NCI-H1105 treated with DMSO at 0.1 percent for 48 hours (cell line): ENCODE measurements at places on chromosomes 7 and 10.

GRCh38 chr7:141949911-141950310 is 3.1 kb upstream of the CLEC5A start:
- no peak for DNase-seq

DNA sequence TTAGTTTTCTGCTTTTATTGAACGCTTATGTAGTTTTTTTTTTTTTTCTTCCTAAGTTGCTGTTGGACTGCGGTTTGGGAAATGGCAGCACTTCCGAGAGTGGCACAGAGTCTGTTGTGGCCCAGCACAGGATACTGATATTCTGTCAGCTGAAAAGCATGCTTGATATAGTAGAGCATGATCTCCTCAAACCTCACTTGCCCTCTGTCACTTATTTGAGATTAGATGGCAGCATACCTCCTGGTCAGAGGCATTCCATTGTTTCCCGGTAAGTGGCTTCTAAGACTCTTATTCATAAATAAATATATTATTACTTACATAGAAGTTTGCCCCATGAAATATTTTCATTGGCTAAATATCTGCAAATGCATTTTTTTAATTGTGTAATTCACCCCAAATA is 101.1 kb downstream of the BTAF1 start:
- no peak for DNase-seq

- DNase-seq: no peak
Observed at GRCh38 chr10:17712717-17713471, 39.1 kb upstream of the TMEM236 start.

DNA sequence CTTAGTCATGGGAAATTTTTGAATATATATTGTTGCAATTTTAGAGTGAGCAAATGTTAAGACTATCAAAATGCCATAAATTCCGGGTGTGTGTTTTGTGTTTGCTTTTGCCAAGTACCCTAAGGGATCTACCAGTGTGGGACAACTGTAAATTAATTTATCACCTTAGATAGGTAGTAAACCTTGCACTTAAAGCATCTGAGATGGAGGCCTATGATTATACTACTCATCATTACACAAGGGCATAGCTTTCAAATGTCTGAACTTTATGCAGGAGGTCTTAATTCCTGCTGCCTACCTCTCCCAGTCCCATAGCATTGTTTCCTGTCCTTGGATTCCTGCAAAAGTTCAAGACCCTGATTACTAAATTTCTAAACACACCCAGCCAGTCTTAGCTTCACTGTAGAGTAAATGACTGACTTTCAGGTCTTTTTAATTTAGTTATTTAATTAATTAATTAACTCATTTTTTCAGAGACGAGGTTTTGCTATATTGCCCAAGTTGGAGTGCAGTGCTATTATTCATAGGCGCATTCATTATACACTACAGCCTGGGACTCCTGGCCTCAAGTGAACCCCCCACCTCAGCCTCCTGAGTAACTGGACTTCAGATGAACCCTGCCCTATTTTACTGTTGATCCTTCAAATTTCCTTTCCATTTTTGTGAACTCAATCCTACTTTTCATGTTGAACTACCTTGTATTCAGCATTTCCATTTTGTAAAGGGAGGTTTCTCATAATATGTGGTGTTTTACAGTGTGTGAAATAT is 47.0 kb downstream of the THSD7A start:
- no peak for DNase-seq

- DNase-seq: no peak
Observed at GRCh38 chr10:122551450-122551849, 9.1 kb upstream of the DMBT1 start.

GRCh38 chr7:29860186-29860585 is 53.9 kb downstream of the WIPF3 start:
- no peak for DNase-seq
